ENCODE measurements at places on chromosomes 7 and 10.

DNA sequence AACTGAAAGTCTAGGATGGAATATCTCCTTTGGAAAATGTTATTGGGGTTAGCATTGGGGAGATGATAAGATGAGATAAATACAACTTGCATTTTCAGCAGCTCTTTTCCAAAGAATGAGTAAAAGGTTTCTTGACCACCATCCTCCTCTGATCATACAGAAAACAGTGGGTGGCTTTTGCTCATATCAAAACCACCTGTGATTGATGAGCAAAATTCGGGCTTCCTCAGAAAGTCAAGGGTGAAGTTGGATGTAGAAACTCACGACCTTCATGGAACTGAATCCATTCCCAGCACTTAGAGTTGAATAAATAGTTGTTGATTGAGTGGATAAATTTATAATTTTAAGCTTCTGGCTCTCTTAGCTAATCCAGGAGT, 158.4 kb downstream of the DNAJB6 start:
- no peak for DNase-seq

- DNase-seq, result peak; percentile 58
Observed at GRCh38 chr10:21499701-21500577, 25.5 kb downstream of the SKIDA1 start.

- no peak for DNase-seq
Observed at GRCh38 chr7:139643951-139644585, 120.6 kb downstream of the CLEC2L start.

DNA sequence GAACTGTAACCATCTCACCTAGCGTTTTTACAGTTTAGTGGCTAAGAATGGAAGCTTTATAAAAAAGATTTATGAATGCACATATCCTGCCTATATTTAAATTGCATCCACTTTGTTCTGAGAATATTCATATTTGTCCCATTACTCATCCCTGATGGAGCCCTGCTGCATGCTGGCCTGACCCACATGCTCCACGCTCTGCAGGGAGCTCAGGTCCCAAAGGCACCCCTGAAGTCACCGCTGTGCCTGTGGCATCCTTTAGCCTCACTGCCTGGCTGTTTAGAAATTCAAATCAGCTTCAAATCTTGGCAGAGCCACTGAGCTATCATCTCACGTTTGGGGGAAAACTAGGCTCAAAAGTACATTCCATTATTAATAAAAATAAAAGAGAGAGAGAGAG, 24.4 kb downstream of the C10orf90 start:
- no peak for DNase-seq

DNA sequence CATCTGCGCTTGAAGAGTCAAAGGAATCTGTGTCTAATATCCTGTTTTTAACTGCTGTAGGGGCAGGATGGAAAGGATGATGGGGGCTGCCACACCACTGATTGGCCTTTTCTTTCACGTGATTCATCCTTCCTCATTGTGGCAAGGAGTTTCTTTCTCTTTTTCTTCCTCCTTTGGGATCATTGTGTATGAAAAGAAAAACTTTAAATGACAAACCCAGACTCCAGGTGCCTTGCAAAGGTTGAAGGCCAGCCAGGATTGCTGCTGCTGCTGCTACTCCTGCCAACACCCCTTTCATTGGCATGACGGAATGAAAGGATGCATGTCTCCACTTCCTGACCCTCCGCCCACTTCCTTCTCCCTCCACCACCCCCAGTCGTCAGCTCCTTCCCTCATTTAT, 6.5 kb upstream of the OIT3 start:
- DNase-seq, result no peak

DNA sequence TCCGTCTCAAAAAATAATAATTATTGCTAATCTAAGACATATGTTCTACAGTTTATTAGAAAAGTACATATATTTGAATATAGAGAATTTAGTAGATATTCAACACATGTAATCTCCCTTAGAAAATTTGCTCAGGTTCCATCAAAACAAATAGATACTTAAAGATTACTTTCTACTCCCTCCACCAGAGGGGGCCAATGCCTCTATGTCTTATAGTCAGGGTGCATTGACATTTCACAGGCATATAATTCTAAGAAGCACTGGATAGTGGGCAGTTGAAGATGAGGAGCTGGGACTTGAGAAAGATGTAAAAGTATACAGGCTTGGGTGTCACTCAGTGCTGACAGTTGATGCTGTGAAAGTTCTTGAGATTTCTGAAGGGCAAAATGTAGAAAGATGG, 301.6 kb upstream of the HPS1 start:
- DNase-seq, result peak; percentile 17

DNA sequence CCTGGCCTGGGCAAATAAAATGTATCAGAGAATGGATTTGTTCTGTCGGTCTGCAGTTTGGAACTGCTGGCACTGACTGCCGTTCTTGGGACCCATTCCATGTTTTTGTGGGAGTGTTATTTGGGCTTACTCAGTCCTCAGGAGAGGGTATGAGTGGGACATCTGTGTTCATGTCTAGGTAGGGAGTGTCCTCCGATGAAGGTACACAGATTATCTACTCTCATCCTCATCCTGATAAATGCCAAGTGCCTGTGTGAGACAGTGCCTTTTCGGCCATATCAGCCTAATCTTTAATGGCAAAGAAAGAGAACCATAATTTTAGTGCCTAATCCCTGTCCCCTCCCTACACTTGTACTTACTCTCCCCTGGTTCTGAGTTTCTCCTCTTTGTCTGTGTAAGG, 409.4 kb downstream of the REEP3 start:
- DNase-seq, result no peak

- no peak for DNase-seq
Observed at GRCh38 chr7:131624536-131624935, 68.1 kb upstream of the PODXL start.

GRCh38 chr7:6375348-6376101, 72.2 kb downstream of the DAGLB start:
- DNase-seq, result peak; percentile 59

- DNase-seq, result peak; percentile 66
Observed at GRCh38 chr7:97179454-97180104, 62.1 kb downstream of the SDHAF3 start.
